Cerebellar nuclear complex (tissue), 1 donor: ENCODE measurements at places on chromosomes 1 and 21.

- DNase-seq, result no peak
These were observed 36.6 kb upstream of the CNIH3 start for GRCh38 chr1:224579526-224579925.

DNA sequence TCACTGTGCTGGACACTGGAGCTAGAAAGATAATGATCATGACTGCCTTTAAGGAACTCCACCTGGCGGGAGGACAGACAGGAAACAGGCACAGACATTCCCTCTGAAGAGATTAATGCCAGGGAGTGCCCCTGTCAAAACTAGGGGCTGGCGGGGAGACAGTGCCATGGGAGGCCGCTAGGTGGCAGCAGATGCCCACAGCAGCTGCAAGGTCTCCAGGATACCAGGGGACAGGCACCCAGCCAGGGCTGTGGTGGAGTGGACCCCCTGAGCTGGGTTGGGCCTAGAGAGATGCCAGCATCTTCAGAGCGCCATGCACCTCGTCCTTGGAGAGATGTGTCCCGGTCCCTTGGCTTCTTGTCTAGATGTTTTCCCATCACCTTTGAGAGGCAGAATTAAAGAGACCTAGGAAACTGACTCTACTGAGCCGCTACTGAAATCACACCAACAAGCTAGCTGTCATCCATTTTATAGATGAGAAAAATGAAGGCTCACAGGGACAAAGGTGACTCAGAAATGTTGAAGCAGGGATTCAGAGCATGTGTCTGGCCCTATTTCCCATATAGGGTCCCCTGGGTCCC is 3.6 kb downstream of the REN start:
- DNase-seq, result no peak

- no peak for DNase-seq
These were observed 6.1 kb downstream of the ATP1A1 start for GRCh38 chr1:116379057-116379630.

GRCh38 chr1:100747771-100748170 is 28.2 kb downstream of the VCAM1 start:
- no peak for DNase-seq

DNA sequence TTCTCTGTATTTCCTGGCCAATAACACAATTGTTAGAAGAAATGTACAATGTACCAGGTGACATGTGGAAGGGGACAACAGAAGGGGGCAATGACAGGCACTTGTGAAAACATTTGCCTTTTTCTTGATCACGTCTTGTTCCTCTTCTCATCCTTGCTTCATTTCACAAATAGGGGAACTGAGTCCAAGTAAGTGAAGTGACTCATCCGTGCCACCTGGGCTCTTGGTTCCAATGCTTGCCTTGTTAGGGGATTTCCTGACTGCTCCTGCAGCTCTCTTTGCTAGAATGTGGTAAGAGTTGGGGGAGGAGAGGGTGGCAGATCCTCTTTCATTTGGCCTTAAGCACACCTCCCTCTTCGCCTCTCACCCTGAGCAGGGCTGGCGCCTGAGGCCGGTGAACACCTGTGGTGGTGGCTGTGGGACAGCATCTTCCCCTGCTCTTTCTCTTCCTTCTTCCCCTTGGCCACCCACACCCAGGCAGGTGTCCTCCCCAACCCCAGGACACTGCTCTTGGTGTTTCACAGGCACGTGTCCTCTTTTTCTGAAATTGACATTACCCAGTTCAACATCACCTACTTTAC is 2.2 kb upstream of the RHEX start:
- DNase-seq, result no peak

DNA sequence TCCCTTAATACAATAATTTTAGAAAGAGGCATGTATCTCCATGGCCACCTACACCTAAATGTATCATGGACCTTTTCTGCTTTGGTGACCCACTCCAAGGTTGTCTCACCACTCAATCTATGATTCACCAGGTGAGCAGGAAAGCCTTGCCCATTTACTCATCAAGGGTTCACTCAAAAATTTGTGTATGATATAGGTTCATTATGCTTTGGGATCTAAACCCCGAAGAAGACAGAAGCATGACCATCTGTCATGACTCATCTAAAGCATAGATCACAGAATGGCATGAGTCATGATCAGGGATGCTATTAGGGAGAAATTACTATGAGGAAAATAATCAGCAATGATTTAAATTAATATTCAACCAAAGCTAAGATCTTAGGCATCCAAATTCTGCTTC is 38.5 kb downstream of the PYHIN1 start:
- DNase-seq, result no peak

DNA sequence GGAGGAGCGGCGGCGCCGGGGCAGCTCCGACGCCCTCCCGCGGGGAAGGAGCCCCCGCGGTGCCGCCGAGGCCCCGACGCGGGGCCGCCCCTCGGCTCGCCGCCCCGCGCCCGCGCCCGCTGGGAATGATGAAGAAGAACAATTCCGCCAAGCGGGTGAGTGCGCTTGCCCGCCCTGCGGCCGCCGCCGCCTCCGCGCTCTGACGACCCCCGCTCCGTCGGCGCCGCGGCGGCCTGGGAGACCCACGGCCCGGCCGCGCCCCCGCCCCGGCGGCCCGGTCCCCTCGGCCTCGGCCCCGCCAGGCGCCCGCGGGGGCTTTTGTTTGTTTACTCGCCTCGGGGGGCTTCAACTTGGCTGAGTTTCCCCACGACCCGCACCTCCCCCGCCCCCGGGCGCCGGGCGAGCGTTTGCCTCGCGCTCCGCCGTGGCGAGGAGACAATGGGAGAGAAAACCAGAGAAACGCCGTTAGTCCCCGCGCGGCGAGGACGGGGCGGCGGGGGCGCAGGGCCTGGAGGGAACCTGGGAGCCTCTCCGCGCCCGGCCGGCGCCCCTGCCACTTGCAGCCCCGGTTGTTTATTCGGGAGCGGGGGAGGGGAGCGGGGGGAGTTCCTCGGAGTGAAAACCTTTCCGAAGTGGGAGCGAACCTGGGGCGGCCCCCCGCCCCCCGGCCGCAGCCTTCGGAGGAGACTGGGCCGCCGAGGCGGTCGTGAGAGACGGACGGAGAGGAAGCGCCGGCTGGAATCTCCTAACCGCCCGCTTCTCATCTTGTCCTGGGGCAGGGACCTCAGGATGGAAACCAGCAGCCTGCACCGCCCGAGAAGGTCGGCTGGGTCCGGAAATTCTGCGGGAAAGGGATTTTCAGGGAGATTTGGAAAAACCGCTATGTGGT is 661 bp downstream of the PLEKHO1 start:
- DNase-seq, result no peak

DNA sequence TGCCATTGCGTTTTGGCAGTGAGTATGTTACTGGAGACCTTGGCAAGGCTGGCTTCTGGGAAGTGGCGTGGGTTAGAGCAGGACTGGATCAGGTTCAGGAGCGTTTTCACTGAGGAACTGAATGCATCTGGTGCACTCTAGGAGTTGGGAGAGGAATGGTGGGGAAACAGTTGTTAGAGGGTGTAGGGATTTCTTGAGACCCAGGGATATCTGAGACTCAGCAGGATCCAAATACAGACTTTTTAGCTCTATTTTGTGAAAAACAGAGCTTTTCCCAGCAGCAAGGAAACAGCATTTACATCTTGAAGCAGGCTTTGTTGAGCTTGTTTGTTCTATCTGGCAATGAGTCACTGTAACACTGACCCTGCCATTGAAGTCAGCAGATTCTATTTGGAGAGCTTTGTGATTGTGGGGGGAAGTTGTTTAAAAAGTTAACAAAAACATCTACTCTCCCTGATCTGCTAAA is 56.9 kb upstream of the NRIP1 start:
- DNase-seq, result no peak

GRCh38 chr1:177181631-177182291 is 11.0 kb downstream of the BRINP2 start:
- DNase-seq, result no peak

GRCh38 chr1:23344987-23345472 is 946 bp upstream of the HNRNPR start:
- no peak for DNase-seq

DNA sequence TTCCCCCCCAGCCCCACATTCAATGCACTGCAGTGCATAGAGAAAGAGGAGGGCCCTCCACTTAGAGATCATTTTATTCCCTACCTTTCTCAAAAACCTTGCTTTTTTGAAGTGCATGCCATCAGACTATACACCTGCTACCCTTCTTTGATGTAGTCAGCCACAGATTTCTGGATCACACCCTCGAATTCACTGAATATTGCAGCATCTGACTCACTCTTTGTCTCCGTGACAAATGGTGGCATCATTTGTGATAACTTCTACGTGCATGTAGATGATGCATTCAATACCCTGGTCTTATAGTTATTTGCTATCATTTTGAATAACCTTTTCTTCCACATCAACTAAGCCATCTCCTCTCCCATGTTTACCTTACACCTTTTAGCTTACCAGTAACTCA is 310.3 kb upstream of the SGIP1 start:
- no peak for DNase-seq

DNA sequence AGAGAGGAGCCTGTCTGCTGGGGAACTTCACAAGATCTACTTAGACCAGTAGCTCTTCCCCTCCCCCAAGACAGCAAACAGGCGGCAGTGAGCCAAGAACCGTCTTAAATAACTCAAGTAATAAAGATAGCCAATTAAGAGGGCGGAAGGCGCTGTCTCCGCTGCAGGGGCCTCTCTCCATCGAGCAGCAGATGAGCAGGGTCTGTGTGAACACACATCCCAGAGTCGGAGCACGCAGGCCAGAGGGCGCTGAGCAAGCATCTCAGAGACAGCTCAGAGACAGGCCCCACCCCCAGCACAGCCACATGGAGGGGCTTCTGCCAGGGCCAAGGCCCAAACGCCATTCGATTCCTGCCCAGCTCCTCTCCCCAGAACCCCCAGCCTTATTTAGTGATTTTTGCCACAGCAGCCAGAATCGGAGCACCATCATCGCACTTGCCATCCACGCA is 11.1 kb downstream of the IFFO2 start:
- DNase-seq, result no peak

- no peak for DNase-seq
These were observed 64.3 kb upstream of the ZNF326 start for GRCh38 chr1:89930579-89930978.

DNA sequence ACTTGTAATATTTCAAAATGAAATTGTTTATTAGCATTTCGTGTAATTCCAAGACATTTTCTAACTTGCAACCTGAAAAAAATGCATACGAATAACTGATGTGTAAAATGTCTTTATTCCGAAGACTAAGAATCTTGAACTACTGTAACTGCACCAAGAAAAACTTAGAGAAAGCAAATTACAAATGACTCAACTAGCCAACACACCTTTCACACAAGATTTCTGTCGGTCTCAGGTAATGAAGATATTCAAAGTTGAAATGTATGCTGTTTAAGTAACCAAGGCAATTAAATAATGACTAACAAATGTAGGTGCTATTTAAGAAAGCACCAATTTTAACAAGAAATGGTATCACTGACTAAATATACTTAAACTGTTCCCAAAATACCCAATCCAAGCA is 2.1 kb downstream of the CLSTN1 start:
- no peak for DNase-seq

DNA sequence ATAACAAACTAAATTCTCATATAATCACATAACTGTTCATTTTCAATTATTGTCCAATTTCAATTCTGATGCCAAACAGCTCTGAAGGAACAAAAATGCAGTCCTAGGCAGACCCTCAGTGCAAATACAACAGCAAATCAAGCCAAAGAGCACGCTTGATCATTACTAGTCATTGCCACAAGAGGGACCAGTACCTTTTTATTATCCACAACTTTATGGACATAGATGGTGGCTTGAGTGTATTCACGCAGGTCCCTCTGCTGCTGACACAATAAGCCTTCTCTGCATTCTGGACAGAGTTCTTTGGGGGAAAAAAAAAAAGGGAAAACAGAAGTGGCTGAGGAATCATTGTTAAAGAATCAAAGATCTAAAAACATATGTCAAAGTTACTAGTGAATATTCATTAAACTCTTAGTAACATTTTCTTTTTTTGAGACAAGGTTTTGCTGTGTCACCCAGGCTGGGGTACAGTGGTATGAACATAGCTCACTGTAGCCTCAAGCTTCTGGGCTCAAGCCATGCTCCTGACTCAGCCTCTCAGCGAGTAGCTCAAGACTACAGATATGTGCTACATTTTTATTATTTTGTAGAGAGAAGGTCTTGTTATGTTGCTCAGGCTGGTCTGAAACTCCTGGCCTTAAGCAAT is 34.3 kb upstream of the RAP1GAP start:
- no peak for DNase-seq

GRCh38 chr1:224380003-224380402 is 23.3 kb downstream of the CNIH4 start:
- DNase-seq, result no peak

DNA sequence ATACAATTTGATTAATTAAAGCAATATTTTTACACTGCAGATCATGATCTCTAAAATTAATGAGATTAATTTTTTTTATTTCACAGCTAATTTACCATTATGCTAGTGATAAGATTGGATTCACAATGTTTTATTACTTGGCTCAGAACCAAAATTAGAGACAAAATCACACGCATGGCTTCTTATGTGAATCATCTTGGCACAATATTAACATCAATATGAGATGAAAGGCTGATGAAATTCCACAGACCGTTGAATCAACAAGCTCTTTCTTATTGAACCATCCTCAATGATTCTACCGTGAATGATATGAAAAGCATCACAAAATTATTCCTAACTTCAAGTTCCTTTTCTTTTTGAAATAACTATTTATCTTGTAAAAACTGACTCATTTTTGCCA is 544.9 kb downstream of the KCNT2 start:
- DNase-seq, result no peak

DNA sequence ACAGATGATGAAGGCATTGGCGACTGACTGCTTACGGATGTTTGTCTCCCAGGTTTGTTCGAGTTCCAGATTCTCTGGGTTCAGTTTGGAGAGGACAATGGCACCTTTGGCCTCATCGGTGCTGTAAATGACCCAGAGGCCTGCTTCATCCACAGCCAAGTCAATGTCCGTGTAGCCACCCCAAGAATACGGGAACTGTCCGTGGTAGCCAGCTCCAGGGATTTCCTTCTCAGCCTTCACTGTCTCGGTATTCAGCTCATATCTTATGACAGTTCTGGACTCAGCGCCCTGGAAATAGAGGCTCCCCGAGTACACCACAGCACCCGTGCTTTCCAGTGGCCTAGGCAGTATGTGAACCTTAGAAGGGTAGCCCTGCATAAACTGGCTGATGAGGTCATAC is 14.1 kb downstream of the MYOCOS start:
- DNase-seq, result no peak

DNA sequence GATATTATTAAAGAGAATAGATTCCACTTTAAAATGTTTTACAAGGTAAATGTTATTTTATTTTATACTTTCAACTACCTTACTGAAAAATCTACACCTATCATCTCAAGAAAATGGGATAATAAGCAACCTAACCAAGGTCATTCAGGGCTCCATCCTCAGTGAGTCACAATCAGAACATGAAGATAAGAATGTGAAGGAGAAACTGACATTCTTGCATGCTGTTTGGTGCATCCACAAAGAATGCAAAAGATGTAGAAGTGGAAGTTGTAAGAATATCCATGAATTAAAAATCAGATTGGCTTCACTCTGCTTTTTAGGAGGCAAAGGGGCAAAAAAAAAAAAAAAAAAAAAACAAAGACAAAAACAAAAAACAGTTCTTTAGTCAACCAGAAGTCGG is 6.5 kb downstream of the WARS2 start:
- DNase-seq, result no peak

GRCh38 chr1:241499910-241500309 is 19.6 kb downstream of the FH start:
- peak; percentile 35 for DNase-seq

GRCh38 chr1:2314803-2315673 is 76.3 kb downstream of the MORN1 start:
- no peak for DNase-seq
